ENCODE measurements at places on chromosomes 16 and 17. TPM values are rescaled to one million over a fixed set of nuclear protein-coding genes. Genes with fewer than 3 reads are reported as not detected.

- DNase-seq, result no peak
These were observed 38.8 kb downstream of the TMC6 start for GRCh38 chr17:78089576-78090281.

GRCh38 chr16:6726621-6727020 lies 606.0 kb upstream of the RBFOX1 start:
- DNase-seq, result no peak

GRCh38 chr16:8548166-8548565 lies 42.1 kb downstream of the TMEM114 start:
- no peak for DNase-seq

DNA sequence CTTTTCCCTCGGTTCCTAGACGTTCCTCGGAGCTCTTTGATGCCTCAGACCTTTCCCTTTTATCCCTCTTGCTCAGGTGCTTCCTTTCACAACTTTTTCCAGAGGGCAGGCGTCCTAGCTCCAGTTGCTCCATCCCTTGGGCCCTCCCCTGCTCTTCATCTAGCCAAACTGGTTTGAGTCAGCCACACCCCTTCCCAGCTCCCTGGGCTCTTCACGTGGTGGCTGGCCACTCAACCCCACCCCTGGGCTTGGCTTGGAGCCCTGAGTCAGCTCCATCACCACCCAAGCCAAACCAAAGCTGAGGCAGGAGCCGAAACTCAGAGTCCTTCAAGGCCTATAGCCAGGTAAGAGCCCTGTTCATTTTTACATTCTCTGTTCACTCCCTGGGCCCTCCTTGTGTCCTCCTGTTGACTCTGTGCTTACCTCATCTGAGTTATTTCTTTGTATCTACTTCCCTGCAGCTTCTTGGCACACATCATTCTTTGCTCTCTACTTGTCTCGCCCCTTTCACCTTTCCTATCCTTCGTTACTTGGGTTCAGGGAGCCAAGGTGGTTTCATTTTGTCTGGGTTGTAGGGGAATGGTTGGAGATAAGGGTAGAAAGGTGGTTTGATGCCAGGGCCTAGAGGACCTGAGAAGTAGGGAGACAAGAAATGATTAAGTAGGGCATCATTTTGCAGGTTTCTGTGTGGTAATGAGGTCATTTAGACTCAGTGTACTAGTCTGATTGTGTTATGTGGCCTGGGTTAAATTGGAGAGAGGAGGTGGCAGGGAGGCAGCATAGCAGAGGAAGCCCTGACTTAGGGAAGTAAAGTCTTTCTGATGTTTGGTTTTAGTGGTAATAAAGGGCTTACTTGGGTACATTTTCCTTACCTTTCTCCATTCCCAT lies 7.6 kb upstream of the PHKG2 start:
- DNase-seq, result peak; percentile 77

DNA sequence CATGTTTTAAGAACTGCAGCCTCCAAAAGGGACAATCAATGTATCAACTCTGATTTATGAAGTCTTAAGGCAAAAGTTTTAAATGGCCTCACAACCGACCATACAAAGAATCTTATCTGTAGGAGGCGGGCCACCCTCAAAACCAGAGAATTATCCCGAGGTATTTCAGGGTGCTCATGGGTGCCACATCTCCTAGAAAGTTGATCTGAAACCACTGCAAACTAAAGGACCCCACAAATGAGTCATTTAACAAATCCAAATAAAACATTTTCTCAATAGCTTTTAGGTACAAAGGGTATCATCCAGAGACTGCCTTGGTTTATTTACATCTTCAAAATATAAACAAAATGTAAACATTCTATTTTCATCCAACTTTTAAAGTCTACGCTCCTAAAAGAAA lies 6.8 kb downstream of the ERN1 start:
- no peak for DNase-seq

The SOX9 gene
- polyA plus RNA-seq, result 1.3 TPM

The TNK1 gene
- 3.6 TPM for polyA plus RNA-seq

The NLGN2 gene
- polyA plus RNA-seq, result 16.9 TPM

The TP53TG3C gene
- polyA plus RNA-seq, result 0.23 TPM

The DNAH17 gene
- polyA plus RNA-seq, result 0.07 TPM

All from ovary (tissue), 10 donors.